ENCODE measurements at places on chromosomes 3 and 15.

DNA sequence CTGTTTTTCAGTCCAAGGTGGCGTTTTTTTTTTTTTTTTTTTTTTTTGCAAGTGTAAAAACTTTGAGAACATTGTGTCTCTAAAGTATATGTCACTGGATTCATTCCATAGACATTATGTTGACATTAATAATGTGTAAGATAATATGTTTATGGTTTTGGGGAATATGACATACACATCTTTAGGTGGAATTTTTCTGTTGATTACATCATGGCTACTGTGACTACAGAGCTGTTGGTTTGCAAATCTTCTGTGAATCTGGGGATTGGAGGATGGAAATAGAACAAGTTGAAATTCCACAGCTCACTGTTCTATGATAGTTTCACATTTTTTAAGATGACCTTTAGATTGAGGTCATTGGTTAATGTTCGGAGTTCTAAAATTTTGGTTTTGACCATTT, 24.4 kb upstream of the PLSCR2 start:
- no peak for DNase-seq

DNA sequence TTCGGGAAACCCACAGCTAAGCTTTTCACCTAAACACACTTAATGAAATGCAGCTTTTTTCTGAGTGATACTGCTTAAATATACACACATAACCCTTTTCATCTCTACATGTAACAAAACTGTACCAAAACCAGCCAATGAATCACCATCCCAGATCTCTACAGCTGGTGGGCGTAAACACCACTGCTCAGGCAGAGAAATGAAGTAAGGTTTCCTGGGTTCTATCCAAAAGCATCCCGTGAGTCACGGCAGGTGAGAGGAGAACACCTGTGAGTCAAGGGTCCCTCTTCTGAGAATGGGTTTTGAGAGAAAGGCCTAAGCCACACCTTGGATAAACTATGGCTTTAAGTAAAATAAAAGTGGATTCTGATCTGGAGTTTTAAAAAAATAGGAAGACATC, 2.6 kb downstream of the CLDN1 start:
- no peak for DNase-seq

GRCh38 chr15:31062911-31063310, 38.6 kb downstream of the TRPM1 start:
- DNase-seq: peak; percentile 48

- no peak for DNase-seq
Observed at GRCh38 chr3:122353893-122354401, 28.9 kb downstream of the CSTA start.

- peak; percentile 53 for DNase-seq
Observed at GRCh38 chr15:49860101-49860500, 239.3 kb downstream of the DTWD1 start.

GRCh38 chr15:48657950-48658591, 12.6 kb upstream of the FBN1 start:
- peak; percentile 27 for DNase-seq
